Retina (tissue), 1 donor: ENCODE measurements at places on chromosomes 2 and 18.

GRCh38 chr2:149058936-149059335 is 20.4 kb downstream of the LYPD6B start:
- DNase-seq, result no peak

GRCh38 chr18:76468345-76469304 is 26.4 kb downstream of the ZNF516 start:
- DNase-seq, result no peak

DNA sequence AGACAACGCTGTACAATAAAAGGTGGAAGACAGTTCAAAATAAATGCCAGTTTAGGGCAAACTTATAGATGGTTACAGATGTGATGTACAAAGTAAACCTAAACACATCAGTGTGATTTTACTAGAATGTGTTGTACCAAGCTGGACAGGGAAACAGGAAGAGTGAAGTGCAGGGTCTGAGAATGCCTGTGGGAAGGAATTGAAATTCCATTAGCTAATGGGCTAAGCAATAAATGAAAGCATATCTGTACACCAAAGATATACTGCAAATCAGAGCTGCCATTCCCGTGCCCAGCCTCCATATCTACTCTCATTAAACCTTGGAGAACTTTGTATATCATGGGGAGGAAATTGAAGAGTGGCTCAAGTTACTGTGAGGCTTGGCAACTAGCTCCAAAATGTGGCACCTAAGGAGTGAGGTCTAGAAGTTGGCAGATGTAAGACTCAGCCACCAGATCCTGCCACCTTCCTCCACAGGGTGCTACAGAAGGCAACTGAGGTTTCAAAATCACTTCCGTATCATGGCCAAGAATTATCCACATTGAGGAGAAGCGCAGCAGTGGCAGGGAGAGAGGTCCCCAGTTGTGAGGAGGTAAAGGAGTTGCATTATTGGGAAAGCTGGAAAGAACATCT is 277.8 kb downstream of the TCF4 start:
- DNase-seq, result no peak

DNA sequence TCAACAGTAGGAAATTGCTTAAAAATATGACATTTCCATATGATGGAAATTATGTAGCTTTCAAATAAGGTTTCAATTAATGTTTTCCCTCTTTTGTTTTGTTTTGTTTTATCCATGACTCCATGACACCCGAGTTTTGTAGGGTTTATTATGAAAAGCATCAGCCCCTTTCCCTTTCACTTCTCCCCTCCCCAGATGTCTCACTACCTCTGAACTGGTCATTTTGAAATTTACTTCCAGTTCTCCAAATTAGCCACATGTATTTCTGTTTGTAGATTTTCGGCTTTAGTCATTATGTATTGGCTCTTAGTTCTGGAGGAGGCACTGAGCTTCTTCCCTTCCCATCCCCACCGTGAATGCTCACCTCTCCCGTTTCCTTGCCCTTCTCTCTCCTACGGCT is 18.6 kb upstream of the VPS4B start:
- DNase-seq, result no peak

DNA sequence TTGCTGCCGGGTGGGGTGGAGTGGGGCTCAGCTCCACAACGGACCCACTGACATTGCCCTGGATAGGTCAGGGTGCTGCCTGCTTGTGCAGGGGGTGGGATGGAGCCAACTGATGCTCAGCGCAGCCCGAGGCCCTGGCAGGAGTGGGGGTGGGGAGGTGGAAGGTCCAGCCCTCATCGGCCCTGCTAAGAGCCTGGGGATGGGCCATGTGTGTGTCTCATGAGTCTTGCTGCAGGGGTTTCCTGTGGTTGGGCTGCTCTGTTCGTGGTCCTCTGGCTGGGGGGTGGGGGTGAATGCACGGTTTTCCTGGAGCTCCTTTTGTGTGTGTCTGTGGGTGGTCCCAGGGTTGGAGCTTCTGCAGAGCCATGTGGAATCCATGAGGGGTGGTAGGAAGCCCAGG is 39.4 kb upstream of the GALR1 start:
- DNase-seq, result no peak

- no peak for DNase-seq
Measured at GRCh38 chr2:224796695-224797305, 80.6 kb upstream of the CCDC195 start.

GRCh38 chr2:113406114-113406513 is 31.4 kb upstream of the ZNG1B start:
- no peak for DNase-seq

GRCh38 chr2:232479341-232480200 is 8.1 kb downstream of the ECEL1 start:
- no peak for DNase-seq

DNA sequence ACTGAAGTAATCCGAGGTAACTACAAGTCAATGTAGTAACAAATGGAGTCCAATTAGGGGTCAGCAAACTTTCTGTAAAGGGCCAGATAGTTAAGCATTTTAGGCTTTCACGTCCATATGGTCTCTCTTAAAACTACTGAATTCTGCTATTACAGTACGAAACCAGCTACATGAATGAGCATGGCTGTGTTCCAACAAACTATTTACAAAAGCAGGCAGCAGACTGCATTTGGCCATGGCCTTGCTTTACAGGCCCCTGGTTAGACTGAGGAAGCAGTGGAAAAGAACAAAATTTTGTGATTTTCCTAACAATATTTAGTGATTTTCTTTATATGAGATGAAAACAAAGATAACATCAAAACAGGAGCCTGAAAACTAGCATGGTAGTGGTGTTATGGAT is 64.0 kb downstream of the RTN4 start:
- DNase-seq, result no peak
